Trophoblast cell (in vitro differentiated cells and primary cell): ENCODE measurements at places on chromosomes 1 and 21.

- no peak for DNase-seq
Observed at GRCh38 chr1:238552271-238552670, 661.5 kb upstream of the ZP4 start.

DNA sequence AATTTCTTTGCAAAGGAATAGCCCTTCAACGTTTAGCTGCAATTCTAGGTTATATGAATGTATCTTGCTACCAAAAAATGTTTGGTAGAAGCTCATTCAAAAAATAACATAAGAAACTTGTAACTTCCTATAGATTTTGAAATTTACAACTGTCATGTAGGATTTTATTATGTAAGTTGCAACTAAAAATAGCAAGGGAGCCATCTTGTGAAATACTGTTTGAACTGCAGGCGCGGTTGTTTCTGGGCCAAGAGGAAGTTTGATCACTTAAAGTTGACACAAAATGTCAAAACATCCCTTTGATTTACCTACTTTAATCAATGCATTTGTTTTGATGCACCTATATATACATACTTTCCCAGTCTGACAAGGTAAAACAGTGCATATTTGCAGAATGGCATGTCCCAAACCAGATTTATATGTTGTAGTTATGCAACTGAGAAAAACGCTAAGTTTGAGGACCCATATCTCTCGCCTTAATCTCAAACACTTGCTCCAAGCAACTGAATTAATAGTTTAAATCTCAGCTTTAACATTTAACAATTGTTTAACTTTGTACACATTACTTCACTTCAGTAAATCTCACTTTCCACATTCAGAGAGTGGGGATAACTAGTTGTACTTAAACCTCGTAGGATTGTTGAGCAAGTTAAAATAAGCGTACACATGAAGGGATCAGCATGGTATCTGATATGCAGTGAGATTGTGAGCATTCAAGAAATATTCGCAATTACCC is 63.9 kb downstream of the KCNK2 start:
- peak; percentile 5 for DNase-seq

- DNase-seq, result no peak
Observed at GRCh38 chr1:180190091-180190490, 35.4 kb downstream of the QSOX1 start.

DNA sequence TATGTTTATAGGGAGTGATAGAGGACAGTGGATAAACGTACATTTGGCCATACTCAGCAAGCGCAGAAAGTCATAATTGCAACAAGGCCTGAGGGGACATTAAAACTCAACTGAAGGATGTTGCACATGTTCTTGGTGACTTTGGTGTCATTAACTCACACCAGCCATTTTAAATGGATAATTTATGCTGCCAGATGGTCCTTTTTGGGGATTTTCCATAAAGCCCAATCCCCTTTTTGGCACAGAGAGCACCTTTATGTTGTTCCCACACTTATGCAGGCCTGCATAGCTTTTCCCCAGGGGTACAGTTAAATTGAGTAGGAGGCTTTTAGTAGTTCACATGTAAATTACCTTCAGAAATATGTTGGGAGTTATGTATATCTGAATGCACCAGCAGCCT is 279.6 kb downstream of the NFIA start:
- no peak for DNase-seq

DNA sequence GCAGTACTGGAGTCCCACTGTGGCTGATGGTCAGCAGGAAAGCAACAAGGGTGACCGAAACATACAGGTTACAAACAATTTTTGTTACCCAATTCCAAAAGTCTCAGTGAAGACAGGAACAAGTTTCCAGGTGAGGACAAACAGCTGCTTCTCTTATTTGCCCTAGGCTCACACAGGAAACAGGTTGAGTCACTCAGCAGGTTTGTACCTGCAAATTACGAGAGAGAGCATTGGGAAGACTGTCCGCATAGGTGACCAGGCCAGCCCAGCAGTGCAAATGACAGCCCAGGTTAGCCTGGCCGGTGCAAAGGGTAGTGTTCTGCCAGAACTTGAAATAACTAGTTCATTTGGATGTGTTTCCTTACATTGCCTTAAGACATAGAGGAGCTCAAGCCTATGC is 40.0 kb upstream of the DSCAM start:
- DNase-seq, result peak; percentile 76

GRCh38 chr1:13881385-13882088 is 181.5 kb downstream of the PRDM2 start:
- no peak for DNase-seq

- peak; percentile 94 for DNase-seq
Observed at GRCh38 chr1:206895325-206895724, 1.9 kb upstream of the IL24 start.
